ENCODE measurements at places on chromosomes 2 and 18.

DNA sequence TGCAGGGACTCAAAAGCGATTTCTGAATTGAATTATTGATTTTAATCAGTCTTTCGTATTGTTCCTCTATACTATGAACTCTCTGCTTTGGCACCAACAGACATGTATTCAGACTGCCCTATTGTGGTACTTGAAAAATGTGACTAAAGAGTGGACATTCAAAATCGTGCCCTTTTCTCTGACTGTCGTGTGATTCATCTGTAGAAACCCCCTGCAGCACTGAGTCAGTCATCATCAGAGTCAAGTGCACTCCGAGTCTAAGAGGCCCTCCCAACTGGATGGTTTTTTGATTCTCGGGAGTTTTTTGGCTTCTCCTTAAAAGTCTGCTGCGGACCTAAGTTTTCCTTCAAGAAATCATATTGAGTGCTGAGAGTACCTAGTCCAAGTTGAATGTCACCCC, 96.4 kb upstream of the FOSL2 start:
- no peak for DNase-seq

GRCh38 chr2:28252311-28252710, 140.3 kb upstream of the FOSL2 start:
- no peak for DNase-seq

GRCh38 chr2:205500065-205500464, 182.2 kb upstream of the NRP2 start:
- DNase-seq = no peak

DNA sequence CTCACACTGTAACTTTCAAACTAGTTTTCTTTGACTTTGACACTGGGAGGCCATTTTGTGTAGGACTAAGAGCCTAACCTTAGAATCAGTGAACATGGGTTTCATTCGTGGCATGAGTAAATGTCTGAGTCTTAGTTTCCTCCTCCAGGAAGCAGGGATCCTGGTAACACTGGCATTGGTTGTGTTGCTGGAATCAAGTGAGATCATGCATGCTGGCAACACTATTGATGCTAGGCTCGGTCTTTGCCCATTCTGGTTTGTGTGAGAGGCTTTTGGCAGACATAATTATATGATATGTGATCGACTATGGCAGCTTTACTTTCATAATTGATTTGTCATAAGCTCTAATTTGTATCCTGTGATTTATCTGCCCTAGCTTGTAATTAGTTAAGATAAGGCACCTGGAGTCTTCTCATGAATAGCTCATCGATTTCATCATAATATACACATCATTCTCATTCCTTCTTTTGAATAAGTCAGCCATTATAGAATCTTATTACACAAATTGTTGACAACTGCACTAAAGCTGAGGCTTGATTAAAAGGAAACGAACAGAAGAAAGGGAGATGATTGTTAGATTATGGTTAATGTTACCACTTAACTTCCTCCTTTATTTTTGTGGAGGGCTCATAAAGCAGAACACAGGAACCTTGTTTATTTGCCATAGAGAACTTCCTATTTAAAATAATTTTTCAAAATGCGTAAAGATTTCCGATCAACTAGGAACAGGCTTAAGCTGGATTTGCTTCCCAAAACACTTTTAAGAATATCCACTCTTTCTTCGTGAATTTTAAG, 12.6 kb downstream of the PPP1R1C start:
- DNase-seq = no peak

GRCh38 chr18:9905401-9905922, 8.4 kb upstream of the VAPA start:
- no peak for DNase-seq

GRCh38 chr18:28365411-28365831, 188.5 kb upstream of the CDH2 start:
- peak; percentile 4 for DNase-seq

DNA sequence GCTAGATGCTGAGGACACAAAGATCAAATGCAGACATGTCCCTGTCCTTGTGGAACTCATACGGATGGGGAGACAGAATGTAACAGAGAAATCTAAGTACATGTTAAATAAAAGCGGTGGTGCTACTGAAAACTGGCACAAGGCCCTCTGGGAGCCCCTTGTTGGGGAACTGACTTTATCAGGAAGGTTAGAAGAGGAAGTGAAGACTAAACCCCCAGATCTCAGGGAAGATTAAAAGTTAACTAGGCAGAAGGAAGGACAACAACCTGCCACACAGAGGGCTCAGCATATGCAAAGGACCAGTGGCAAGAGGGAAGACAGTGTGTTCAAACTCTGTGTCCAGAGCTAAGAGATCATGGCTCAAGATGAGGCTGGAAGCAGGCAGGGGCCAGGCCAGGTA, 4.8 kb downstream of the CACNB4 start:
- DNase-seq = no peak

- DNase-seq = no peak
Measured at GRCh38 chr2:166661391-166661790, 167.3 kb upstream of the SCN7A start.

GRCh38 chr2:175030380-175031271, 25.4 kb upstream of the CHN1 start:
- peak; percentile 37 for DNase-seq

DNA sequence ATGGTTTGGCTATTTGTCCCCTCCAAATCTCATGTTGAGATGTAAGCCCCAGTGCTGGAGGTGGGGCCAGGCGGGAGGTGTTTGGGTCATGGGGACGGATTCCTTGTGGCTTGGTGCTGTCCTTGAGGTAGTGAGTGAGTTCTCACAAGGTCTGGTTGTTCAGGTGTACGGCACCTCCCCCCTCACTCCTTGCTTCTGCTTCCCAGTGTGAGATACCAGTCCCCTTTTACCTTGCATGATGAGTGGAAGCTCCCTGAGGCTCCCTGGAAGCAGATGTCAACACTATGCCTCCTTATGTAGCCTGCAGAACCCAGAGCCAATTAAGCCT, 232.6 kb downstream of the LDLRAD4 start:
- no peak for DNase-seq

DNA sequence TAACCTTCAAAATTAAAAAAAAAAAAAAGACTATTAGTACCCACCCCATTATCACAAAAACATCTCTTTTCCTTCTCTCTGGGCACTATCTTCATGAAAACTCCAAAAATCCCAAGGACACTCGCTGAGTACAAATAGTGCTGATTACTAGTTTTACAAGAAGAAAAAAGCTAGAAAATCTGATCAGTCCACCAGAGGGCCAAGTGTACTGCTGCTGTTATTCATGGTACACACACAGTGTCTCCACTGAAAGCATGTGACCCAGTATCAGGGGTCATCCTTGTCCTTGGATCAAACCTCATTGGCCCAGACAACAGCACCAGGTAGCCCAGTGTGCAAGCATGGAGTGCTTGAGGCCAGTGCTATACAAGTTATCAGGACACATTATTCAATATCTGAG, 382.7 kb upstream of the KLHL29 start:
- no peak for DNase-seq

- no peak for DNase-seq
Measured at GRCh38 chr2:25421820-25422411, 80.2 kb upstream of the DNMT3A start.

DNA sequence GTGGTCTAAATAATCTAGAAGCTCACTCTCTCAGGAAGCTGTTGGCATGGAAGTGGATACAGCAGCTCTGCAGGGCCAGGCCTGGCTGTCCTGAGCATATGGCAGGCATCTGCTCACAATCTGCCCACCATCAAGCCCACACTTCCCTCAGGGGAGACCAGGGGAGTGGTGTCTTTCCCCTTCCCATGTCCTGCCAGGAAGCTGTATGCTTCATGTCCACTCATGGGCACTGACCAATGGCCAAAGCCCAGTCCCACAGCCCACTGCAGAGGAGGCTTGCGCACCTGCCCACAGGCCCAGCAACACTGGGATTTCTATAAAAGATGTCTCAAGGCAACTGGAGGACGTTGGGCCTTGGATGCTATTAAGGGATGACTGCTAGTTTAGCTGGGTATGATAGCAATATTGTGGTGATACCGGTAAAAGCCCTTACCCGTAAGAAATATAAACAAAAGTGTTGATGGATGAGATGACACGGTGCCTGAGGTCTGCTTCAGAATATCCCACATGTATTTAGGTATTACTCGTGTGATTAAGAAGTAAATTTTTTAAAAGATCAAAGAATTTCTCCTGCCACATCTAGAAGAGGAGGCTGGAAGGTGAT, 106.7 kb upstream of the CTDP1 start:
- DNase-seq = no peak

DNA sequence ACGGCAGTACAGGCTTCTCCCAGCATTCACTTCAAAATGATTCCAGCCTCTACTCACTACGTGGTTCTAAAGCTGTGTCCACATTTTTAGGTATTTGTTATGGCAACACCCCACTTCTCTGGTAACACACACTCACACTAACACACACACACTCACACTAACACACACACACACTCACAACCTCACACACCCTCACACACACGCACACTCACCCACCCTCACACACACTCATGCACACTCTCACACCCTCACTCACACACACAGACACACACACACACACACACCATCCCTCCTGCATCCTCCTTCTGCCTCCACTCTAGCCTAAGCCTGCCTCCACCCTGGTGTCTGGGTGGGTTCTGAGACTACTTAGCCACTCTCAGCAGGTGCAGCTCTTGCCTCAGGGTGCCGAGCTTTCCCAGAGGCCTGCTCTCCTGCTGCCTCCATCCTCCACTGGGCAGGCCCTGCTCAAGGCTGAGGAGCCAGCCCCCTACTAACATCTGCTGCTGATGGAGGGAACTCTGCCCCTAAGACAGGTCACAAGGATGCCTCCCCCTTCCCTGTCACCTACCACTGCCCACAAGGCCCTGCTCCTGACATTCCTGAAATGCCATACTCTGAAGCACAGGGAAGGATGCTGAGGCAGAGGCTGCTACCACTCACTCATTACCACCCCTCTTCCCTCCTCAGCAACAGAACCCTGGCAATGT, 63.9 kb downstream of the NCAPH start:
- DNase-seq = no peak

- no peak for DNase-seq
Measured at GRCh38 chr2:133411857-133412256, 156.4 kb downstream of the NCKAP5 start.

- no peak for DNase-seq
Measured at GRCh38 chr18:58861353-58861752, 3.3 kb upstream of the ZNF532 start.

DNA sequence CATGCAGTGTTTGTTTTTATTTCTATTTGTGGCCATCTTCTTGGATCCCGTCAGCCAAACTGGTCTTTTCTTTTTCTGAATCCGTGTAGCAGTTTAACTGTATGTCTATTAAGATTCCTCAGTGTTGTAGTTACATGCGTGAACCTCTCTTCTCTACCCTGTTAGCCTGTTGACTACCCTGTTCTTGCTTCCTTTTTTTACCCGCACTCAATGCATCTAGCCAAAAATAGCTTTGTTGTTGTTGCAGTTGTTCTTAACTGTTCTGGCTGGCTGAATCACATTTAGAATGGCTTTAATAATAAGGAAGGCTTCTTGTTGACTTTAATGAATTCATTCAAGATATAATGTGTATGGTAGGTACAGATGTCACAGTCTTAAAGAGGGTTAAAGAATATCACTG, 137.1 kb downstream of the LCLAT1 start:
- DNase-seq = no peak

DNA sequence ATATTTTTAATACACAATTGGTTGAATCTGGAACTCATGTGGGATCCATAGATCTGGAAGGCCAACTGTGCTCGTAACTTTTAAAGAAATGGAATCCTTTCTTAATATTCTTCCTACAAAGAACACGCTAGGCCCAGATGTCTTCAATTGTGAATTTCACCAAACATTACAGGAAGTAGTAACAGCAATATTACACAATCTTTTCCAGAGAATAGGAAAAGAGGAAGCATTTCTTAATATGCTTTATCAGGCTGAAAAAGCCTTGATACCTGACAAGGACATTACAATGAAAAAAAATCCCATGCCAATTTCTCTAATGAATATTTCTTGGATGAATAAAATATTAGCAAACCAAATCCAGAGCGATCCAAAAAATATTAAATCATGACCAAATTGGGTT, 80.3 kb upstream of the HAAO start:
- DNase-seq = peak; percentile 31

DNA sequence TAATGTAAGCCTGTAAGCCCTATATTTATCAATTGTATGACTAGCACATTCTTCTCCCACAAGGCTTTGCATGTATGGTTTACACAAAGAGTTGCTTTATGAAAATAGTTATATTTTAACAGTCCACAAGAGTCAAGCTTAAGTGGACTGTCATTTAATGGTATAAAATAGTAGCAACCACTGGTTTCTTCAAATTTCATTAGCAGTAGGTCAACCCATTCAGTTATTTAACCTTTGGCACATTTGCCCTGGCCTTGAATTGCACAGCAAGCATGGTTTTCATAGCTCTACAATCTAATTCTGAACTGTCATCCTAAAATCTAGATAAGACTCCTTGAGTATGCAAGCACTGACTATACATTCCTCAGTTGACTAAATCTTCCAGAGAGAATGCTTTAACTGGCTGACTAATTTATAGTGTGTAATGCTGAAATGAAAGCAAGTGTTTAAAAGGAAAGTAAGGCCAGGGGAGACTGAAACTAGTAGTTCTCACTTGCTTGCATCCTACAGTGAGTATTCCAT, 1.8 kb downstream of the DPP4 start:
- DNase-seq = peak; percentile 54

GRCh38 chr2:59076079-59076619, 835.0 kb upstream of the FANCL start:
- no peak for DNase-seq

GRCh38 chr18:33571998-33572787, 5.8 kb upstream of the ASXL3 start:
- no peak for DNase-seq

- DNase-seq = peak; percentile 2
Measured at GRCh38 chr2:161796192-161796591, 172.0 kb downstream of the SLC4A10 start.

DNA sequence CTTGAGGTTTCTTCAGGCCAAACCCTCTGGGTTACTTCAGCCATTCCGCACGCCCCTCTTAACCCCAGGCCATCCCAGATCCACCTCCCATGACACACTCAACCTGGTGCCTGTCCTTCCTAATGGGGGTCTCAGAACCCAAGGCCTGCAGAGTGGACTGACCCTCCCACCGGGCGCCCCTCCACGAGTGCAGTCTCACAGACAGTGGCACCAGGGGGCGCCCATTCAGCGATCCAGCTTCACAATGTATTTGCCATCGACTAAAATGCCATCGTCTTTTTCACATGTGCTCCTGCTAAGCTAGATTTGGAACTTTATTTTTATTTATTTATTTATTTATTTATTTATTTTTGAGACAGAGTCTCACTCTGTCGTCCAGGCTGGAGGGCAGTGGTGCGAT, 38.5 kb downstream of the INPP5D start:
- DNase-seq = peak; percentile 30

DNA sequence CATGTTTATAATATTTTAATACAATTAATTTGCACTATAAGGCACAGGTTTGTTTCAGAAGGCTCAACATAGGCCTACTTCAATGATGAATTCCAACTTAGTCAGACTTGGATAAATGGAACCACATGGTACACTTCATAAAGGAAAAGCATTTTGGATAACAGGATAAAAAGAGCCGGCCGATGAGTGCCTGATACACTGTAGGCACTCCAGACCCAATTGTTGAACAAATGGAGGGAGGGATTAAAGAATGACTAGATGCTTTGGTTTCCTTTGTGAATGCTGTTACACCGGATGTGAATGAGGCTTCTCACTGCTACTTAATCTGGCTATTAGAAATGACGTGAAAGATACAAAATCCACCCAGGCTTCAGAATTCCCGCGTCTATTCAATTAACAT, 104.1 kb upstream of the KCTD1 start:
- no peak for DNase-seq

GRCh38 chr2:7837237-7837760, 844.6 kb upstream of the ID2 start:
- no peak for DNase-seq

Data from fibroblast of skin of scalp (primary cell).